ENCODE measurements at places on chromosomes 7 and 10.

- no peaks in the 10 kb centered on the region for H3K27me3 ChIP-seq
- no peak overlapping the region for H3K4me3 ChIP-seq
- H3K36me3 ChIP-seq: peaks cover 28% of the 10 kb centered on the region
Observed at GRCh38 chr10:113897693-113898618, 43.5 kb downstream of the NHLRC2 start.

DNA sequence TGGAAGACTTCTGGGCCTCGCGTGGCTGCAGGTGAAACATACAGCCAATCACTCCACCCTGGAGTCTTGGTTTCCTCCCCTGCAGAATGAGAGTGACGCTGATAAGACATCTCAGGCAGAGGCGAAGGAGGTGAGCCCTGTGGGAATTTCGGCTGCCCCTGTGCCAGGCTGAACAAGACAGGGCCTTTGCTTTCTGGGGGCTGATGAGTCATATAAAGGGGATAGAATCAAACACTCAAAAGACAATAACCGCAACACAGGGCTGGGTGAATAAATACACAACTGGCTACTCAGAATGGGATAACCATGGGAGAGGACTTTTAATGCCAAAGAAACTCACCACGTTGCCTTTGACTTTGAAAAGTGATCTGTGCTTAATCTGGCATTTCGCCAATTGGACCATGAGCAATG, 143.8 kb downstream of the KCNMA1 start:
- no peak overlapping the region for H3K4me3 ChIP-seq
- H3K27me3 ChIP-seq: peaks cover 4% of the 10 kb centered on the region
- H3K27ac ChIP-seq: no peak overlapping the region
- no peak for DNase-seq
- no peaks in the 10 kb centered on the region for H3K4me1 ChIP-seq
- H3K36me3 ChIP-seq: no peaks in the 10 kb centered on the region

- H3K27me3 ChIP-seq: no peaks in the 10 kb centered on the region
- peaks cover 51% of the 10 kb centered on the region for H3K4me1 ChIP-seq
- no peak for DNase-seq
- H3K4me3 ChIP-seq: no peak overlapping the region
Observed at GRCh38 chr10:50316174-50316573, 64.9 kb upstream of the ASAH2 start.

GRCh38 chr10:11787846-11788245, 35.3 kb upstream of the PROSER2 start:
- no peak overlapping the region for H3K27ac ChIP-seq
- no peak for DNase-seq

- H3K4me1 ChIP-seq: peaks cover 2% of the 10 kb centered on the region
- no peaks in the 10 kb centered on the region for H3K36me3 ChIP-seq
- peaks cover 20% of the 10 kb centered on the region for H3K27me3 ChIP-seq
- no peak overlapping the region for H3K27ac ChIP-seq
- H3K4me3 ChIP-seq: no peak overlapping the region
Observed at GRCh38 chr10:114081911-114082583, 38.4 kb downstream of the ADRB1 start.

All from activated CD8-positive, alpha-beta memory T cell treated with anti-CD3 and anti-CD28 coated beads, Interleukin-2, amount 10 ng/mL, durations not matched to agents 7 days and 5 days (primary cell).